ENCODE measurements at places on chromosomes 12 and 14. TPM values are rescaled to one million over a fixed set of nuclear protein-coding genes. Genes with fewer than 3 reads are reported as not detected.

KCNJ8 gene
- polyA plus RNA-seq = 22.2 TPM

ZC2HC1C gene
- 7.1 TPM for polyA plus RNA-seq

SERPINA12 gene
- 0.77 TPM for polyA plus RNA-seq

DMAC2L gene
- 18.0 TPM for polyA plus RNA-seq

GRCh38 chr14:24167469-24168114, 4.3 kb upstream of the REC8 start:
- DNase-seq = no peak

DNA sequence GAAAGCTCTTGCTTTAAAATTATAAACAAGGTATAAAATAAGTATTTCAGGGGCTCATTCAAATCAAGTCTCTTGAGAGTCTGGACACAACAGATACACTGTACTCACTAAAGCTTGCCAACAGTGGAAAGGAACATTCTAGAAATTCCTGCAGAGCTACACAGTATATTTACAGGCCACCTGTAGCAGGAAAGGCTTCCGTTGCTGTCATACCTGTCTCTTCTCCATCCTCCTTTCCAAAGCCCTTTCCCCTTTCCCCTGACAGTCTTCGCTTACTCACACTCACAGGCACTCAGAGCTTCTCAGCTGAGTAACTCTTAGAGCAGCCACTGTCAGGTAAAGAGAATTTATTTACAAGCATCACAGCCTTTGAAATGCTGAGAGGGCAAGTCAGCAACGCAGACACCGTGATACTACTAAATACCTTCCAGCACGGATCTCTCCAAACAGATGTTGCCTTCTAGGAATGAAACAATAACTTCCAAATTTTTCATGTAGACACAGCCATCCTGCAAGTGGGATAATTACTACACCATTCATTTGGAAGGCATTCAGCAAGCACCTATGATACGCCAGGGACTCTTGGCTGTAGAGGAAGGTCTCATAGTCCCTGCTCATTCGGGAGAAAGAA, 167.9 kb downstream of the FOXN3 start:
- DNase-seq = no peak

DNA sequence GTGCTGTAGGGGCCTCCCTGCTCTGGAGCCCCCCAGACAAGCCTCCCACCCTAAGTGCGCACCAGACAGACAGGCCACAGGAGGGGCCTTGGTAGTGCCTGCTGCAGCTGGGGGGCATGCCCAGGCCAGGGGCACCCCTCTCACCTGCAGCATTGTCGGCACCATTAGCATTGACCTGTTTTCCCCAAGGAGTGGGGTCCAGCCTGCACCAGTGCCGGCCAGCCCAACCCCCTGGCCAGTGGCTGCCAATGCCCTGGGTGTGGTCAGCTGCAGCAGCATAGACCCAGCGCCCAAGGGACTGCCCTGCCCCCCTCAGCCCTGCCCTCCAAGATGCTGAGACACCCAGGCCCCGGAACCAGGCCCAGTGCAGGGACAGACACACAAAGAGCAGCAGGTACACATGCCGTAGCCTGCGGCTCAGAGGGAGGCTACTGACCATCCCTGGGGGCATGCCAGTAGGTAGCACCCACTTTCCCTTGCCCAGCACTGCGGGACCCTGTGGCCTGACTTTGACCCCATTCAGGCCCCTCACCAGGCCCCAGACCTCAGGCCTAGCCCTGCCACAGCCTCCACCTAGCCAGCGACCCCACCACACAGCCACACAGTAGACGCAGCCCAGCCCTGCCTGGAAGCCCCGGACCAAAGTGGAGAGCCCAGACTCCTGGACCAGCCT, 1.0 kb downstream of the AHNAK2 start:
- DNase-seq = no peak

GRCh38 chr12:104825408-104825807, 132.7 kb downstream of the SLC41A2 start:
- no peak for DNase-seq

GRCh38 chr12:95204141-95204866, 13.0 kb downstream of the FGD6 start:
- no peak for DNase-seq

- no peak for DNase-seq
Observed at GRCh38 chr14:101972126-101972866, 7.9 kb downstream of the DYNC1H1 start.

DNA sequence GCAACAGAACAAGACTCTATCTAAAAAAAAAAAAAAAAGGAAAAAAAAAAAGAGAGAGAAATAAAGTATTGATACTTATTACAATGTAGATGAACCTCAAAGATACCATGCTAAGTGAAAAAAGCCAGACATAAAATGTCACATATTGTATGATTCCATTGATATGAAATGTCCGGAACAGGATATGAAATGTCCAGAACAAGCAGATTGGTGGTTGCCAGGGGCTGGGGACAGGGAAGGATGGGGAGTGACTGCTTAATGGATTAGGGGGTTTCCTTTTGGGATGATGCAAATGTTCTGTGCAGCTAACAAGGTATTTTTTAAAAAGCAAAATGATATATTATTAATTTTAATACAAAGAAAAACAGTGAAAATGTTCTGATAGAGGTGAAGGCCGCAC, 5.0 kb downstream of the HVCN1 start:
- no peak for DNase-seq

GRCh38 chr14:50910495-50911420, 33.5 kb downstream of the PYGL start:
- no peak for DNase-seq

- no peak for DNase-seq
Observed at GRCh38 chr12:6788972-6789924, at the start of gene CD4. Gene CD4 (plus strand): TSS chr12:6789528. CDS start chr12:6800139, 10,611 bp downstream.

DNA sequence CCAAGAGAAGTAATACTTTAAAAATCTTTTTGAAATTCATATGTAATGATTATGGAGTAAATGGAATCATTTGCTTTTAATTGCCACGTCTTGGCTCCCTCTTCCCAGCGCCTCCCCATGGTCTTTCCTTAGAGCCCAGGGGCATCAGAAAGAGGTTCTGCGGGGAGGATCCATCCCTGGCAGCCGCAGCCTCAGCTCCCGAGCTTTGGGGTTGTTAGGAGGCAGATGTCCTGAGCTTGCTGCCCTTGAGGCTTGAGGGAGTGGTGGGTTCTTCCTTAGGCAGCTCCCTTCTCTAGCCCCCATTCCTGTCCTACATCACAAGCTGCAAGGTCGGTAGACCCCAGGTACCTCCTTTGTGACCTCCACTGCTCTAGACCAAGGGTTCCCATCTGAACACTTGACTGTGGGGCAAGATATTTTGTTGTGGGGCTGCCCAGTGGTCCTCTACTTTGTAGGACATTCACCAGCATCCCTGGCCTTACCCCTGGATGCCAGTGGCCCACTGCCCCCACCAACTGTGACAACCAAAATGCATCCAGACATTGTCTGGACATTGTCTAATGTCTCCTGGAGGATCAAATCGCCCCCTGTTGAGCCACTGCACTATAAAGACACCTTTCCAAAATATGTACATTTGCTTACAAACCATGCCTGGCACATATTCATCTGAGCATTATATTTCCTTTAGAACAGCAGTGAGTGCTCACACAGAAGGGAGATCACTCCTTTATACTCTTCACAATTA, 6.3 kb downstream of the PPP2R5C start:
- DNase-seq = no peak

- DNase-seq = no peak
Observed at GRCh38 chr14:103883263-103883523, 35.8 kb upstream of the PPP1R13B start.

DNA sequence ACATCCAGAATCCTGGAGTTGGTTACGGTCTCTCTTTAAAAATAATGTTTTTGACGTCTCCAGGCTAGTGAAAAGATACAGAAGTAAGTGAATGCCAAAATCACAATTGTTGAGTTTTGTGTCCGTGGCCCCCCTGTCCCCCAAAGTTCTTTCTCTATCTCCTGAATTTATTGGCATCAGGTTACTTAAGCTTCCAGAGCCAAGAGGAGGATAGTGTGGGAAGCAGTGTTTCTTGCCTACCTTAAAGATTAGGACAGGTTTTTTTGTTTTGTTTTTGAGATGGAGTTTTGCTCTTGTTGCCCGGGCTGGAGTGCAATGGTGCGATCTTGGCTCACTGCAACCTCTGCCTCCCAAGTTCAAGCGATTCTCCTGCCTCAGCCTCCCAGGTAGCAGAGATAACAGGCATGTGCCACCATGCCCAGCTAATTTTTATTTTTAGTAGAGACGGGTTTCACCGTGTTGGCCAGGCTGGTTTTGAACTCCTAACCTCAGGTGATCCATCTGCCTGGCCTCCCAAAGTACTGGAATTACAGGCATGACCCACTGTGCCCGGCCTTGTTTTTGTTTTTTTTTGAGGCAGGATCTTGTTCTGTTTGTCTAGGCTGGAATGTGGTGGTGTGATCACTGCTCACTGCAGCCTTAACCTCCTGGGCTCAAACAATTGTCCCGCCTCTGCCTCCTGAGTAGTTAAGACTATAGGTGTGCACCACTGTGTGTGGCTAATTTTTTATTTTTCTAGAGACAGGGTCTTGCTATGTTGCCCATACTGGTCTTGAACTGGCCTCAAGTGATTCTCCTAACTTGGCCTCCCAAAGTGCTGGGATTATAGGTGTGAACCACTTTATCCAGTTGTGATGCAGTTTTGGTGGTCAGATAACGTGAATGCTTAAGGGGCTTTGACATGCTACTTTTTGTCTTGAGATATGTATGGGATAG, 5.4 kb downstream of the SRSF5 start:
- no peak for DNase-seq

DNA sequence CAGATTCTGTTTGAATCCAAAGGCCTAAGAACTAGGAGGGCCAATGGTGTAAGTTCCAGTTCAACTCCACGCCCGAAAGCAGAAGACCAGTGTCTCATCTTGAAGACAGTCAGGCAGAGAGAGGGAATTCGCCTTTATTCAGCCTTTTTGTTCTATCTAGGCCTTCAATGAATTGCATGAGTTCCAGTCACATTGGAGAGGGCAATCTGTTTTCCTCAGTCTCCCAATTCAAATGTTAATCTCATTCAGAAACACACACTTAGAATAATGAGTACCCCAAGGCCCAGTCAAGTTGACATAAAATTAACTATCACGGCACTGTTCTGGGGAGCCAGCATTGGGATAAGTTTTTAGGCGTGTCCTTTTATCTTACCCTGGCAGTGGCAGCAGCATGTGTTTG, 65.8 kb downstream of the C14orf39 start:
- DNase-seq = no peak

- DNase-seq = no peak
Observed at GRCh38 chr12:54368709-54369596, 4.7 kb upstream of the GPR84 start.

DNA sequence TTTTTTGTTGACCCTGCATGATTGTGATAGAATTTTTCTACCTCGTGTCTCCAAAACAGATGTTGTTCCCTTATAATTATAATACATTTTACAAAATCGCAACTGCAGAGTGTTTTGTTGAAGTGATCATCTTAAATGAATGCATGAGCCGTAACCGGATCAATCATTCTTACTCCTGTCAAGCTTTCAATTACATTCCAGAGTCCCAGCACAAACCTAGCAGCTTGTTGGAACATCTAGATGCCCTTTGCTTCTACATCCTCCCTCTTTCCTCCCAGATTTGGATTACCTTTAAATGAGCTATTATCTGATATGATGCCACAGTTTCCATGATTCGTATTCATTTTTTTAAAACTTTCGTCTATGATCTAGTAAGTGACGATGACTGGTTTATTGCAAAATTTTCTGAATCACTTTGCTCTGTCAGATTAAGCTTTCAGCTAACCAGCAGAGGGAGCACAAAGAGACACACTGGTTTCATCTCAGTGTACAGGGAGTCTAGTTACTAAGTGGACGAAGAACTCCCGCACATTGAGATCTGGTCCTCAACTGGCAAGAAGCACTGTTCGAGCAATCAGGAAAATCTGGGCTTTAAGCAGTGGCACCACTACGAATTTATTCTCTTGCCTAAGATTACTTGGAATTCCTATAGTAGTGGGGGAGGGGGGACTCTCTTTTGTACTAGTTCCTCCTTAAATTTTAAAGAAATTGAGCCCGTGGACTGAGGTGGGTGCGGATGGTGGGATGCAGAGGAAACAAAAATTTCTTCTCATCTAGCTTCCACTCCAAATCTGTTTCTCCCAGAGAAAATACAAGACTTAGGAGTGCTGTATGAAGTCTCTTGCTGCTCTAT, 40.9 kb downstream of the TSHR start:
- no peak for DNase-seq

- DNase-seq = no peak
Observed at GRCh38 chr12:49336645-49337584, at the start of gene C1QL4. Gene C1QL4 (minus strand): TSS chr12:49337188. CDS start chr12:49336477, 711 bp downstream.
